PC-3 (cell line): ENCODE measurements at places on chromosomes 12 and 14. TPM values are rescaled to one million over a fixed set of nuclear protein-coding genes. Genes with fewer than 3 reads are reported as not detected.

Gene SALL2
- total RNA-seq = 4.1 and 6.0 TPM in 2 replicates

Gene EML1
- 12.0 TPM in 2 replicates for total RNA-seq

Gene RTL1
- not detected in 2 replicates for total RNA-seq

- DNase-seq = peak; percentile 40
Measured at GRCh38 chr12:102197789-102198188, at the start of gene PMCH. TSS of gene PMCH (minus strand) at chr12:102197833. CDS start at chr12:102197770, 63 bp downstream.

- no peak for DNase-seq
Measured at GRCh38 chr14:86124328-86124727, 594.4 kb downstream of the FLRT2 start.

GRCh38 chr12:58217130-58217529, 275.8 kb downstream of the ATP23 start:
- no peak for DNase-seq

GRCh38 chr12:26499979-26500640, 304.7 kb downstream of the SSPN start:
- DNase-seq = no peak

DNA sequence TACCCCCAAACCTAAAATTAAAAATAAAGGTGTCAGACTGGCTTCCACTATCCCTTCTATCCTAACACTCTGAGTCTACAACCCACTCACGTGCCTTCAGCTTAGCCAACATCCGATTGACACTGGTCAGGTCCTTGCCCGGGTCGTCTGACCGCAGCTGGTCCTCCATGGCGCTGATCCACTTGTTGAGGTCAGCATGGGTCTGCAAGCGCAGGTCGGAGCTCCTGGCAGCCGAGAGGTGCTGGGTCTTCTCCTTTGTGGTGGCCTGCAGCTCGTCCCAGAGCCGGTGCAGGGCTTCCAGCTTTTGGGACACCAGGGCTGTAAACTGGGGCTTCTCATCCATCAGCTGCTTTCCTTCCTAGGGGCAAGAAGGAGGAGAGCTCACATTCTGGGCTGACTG, 78.0 kb downstream of the PLEKHG3 start:
- no peak for DNase-seq

DNA sequence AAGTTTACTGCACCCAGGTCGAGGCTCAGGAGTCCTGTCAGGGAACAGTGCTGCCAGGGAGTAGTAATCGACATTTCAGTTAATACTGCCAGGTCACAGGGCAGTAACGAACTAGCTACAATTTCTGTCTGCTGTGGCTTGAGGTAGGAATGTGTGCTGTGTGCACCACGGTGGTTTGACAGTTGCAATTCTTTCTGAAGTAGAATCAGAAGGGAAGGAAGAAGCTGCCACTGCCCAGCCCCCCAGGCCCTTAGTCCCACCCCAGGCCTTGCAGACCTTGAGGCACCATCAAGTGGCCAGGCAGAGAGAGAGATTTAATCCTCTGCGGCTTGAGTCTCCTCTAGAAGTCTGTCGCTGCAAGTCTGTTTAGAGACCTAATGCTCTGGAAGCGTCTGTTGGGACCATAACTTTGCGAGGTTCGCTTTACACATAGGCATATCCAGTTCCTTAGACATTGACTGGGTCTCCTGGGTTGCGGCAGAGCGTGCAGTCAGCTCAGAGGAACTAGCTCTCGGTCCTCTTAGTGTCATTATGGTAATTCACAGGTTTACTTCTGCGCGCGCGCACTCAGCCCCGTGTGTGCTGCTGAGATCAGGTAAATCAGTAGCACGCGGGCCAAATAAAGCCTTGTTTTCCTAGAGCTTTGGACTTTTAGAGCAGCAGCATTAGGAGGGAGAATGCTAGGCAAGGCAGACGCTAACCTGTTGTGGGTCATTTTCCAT, 9.8 kb downstream of the NKX2-1 start:
- no peak for DNase-seq

DNA sequence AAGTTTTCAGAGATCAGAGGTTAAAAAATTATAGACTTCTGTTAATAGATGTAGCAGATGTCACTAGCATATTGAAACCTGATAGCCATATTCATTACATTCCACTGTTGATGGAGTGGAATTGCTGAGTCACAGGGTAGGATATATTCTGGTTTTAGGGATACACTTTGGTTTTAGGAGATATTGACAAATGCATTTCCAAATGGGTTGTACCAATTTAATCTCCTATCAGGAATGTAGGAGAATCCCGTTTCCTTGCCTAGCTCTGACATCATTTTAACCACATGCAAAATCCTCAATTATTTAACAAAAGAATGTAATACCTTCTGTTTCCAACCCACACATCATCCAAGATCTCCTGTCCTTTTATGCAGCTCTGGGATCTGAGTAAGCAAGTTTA, 30.7 kb upstream of the ESR2 start:
- DNase-seq = peak; percentile 65

- DNase-seq = no peak
Measured at GRCh38 chr12:94127239-94128131, 20.9 kb upstream of the PLXNC1 start.

DNA sequence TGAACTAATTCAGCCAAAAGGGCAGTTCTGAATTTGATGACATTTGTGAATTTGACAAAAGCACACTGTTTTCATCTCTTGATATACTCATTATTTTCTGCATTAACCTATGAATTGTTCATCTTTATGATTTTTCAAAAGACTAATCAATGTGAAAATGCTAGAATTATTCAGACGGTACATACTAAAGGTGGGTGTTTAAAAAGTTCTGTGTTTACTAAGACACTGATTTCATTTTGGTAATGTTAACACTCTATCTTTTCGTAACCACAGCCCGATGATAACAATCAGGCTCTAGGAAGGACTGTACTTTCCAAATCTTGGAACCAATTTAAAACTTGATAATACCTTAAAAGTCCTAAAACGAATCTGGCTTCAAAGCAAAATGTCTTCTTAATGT, 9.4 kb downstream of the AKAP5 start:
- no peak for DNase-seq

GRCh38 chr14:68977718-68978171, 1.4 kb downstream of the ACTN1 start:
- peak; percentile 95 for DNase-seq

- peak; percentile 17 for DNase-seq
Measured at GRCh38 chr14:38078393-38078792, 129.3 kb upstream of the SSTR1 start.

- DNase-seq = peak; percentile 9
Measured at GRCh38 chr14:37813732-37814131, 218.3 kb downstream of the TTC6 start.

DNA sequence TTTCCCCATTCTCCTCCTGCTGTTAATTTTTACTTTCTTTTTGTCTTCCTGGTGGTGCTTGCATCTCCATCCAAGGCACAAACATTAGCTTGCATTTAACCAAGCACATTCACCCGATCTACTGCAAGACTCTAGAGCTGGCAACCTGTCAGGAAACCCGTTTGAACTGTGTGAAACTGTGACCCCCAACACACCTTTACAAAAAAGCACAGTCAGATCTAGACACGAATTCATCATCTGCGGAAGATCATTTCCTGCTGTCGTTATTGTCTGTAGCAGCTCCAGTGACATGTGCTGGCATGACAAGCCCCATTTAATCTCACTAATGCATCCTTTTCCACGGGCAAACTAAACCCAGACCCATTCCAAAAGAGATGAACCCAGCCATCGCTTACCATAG, 340.5 kb downstream of the VRK1 start:
- DNase-seq = no peak
